ENCODE measurements at places on chromosomes 2 and 18. TPM values are rescaled to one million over a fixed set of nuclear protein-coding genes. Genes with fewer than 3 reads are reported as not detected.

DNA sequence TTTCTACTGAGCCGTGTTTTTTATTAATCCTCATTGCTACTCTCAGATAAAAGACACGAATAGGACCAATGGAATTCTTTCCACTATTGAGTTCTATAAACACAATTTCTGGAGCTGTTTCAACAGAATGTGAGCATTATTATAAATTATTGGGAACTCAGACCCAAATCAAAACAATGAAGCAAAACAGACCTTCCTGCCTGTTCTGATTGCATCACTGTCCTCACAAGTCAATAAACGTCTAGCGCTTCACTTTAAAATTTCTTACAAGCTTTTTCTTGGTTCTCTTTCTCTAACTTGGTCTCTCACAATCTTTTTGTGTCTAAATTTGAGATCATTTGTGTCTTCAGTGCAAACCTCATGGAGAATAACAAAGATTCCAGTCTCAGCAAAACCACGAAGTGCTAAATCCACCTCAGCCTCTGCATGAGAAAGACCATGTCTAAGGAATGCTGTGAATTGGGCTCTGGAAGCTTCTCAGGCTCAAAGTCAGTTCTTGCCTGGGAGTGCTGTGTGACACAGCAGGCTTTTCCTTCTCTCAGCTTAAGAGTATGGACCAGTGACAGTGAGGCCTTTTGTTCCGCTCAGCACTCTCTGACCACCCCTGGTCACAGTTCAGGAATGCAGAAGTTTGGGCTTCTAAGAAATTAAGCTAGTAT is 22.8 kb downstream of the ARHGAP28 start:
- H3K4me3 ChIP-seq, result no peak overlapping the region
- H3K27ac ChIP-seq, result no peak overlapping the region
- H3K36me3 ChIP-seq, result no peaks in the 10 kb centered on the region
- H3K27me3 ChIP-seq, result no peaks in the 10 kb centered on the region

DNA sequence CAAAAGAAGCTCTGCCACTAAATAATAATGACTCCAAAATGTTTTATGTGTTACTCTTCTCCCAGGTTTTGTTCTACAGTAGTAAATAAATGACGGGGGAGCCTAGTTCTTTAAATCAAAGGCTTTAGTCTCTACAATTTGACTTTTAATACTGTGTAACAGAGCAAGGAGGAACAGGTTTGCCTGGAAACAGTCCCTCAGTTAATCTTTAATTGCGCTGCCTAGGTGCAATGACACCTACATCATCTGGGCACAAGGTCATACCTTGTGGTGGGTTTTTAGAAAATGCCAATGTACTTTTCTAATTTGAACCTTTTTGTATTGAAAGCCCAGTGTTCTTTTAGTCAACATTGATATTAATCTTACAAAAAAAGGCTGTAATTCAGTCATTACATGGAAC is 287.3 kb upstream of the SETBP1 start:
- no peaks in the 10 kb centered on the region for H3K4me1 ChIP-seq
- no peaks in the 10 kb centered on the region for H3K27me3 ChIP-seq
- no peak for DNase-seq
- no peak overlapping the region for H3K4me3 ChIP-seq
- H3K27ac ChIP-seq, result no peak overlapping the region

GRCh38 chr2:237072067-237072931 is 13.4 kb upstream of the COPS8 start:
- no peaks in the 10 kb centered on the region for H3K4me1 ChIP-seq
- no peaks in the 10 kb centered on the region for H3K36me3 ChIP-seq
- no peaks in the 10 kb centered on the region for H3K27me3 ChIP-seq

- DNase-seq, result no peak
- no peaks in the 10 kb centered on the region for H3K36me3 ChIP-seq
- H3K4me1 ChIP-seq, result no peaks in the 10 kb centered on the region
- no peak overlapping the region for H3K4me3 ChIP-seq
Observed at GRCh38 chr2:140376686-140377085, 1596.5 kb upstream of the NXPH2 start.

DNA sequence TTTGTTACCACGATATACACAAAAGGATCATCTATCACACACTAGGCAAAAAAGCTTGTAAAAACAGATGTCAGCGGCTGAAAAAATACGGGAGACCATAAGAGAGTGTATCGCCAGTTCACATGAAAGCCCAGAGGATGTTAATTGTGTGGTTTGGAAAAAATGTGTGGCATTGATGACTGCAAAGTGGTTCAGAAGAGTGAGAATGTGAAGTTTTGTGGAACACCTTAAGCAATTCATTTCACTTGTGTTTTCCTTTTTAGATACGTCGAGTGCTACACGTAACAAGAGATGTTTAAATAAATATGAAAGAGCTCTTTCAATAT is 61.7 kb upstream of the DAPL1 start:
- no peaks in the 10 kb centered on the region for H3K4me1 ChIP-seq
- H3K27ac ChIP-seq, result no peak overlapping the region
- no peak for DNase-seq

DNA sequence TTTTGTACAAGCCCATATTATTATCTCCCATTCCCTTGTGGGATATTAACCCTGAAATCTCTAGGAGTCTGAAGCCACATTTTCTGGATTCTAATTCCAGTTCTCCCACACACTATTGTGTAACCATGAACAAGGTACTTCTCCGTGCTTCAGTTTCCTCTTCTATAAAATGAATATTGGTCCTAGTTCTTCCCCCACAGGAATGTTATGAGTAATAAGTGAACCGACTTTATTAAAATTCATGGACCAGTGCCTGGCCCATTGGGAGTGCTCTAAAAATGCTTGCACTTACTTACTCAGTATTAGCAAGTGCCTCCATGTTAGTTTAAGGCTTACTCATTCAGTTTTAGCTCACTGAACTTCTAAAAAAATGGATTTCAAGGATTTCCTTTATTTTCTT is 1.4 kb upstream of the ACMSD start:
- DNase-seq, result no peak
- no peaks in the 10 kb centered on the region for H3K4me1 ChIP-seq
- no peak overlapping the region for H3K4me3 ChIP-seq
- peaks cover 20% of the 10 kb centered on the region for H3K27me3 ChIP-seq
- peaks cover 17% of the 10 kb centered on the region for H3K36me3 ChIP-seq

DHRS9 gene
- not detected for polyA plus RNA-seq

RGPD3 gene
- polyA plus RNA-seq, result not detected

CFAP65 gene
- polyA plus RNA-seq, result not detected

Measured in naive B cell (primary cell).